K562 (cell line): ENCODE measurements at places on chromosomes 7 and 10. TPM values are rescaled to one million over a fixed set of nuclear protein-coding genes. Genes with fewer than 3 reads are reported as not detected.

ITPRID1 gene
- not detected in 2 replicates for total RNA-seq

WNT8B gene
- total RNA-seq: not detected in 2 replicates

DNA sequence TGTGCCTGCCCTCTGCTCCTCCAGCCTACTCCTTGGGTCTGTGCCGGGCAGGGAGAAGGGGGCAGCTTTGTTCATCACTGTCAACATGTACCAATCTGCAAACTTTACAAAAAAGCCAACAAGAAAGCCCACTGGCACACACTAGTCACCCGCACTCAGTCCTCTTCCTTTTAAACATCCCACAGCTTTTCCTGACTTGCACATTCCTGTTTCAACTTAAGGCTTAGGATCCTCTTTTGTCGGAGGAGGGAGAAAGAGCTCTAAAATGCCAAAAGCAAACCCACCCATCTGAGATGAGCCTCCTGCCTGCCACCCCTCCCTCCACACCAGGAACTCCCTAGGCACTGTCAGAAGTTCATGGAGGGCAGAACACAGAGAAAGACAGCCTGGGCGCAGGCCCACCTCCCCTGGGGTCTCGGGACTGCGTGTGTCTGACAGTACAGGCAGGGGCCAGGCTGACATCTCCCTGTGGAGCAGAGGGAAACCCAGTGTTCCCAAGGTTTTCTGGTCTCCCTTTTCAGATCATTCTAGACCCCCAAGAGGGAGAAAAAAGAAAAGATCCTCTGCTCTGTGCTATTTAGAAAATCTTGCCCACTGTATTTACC lies 5.4 kb downstream of the PDIA4 start:
- DNase-seq: no peak

- DNase-seq: no peak
These were observed 758.0 kb downstream of the AUTS2 start for GRCh38 chr7:70356085-70356786.
